ENCODE measurements at places on chromosomes 7 and 10. TPM values are rescaled to one million over a fixed set of nuclear protein-coding genes. Genes with fewer than 3 reads are reported as not detected.

Gene NUPR2
- not detected for total RNA-seq

Gene AKR1C4
- total RNA-seq = not detected

Gene ARMC3
- not detected for total RNA-seq

Gene TEX47
- not detected for total RNA-seq

Gene CUBN
- 0.76 TPM for total RNA-seq

GRCh38 chr10:90112681-90113080, 411.3 kb downstream of the KIF20B start:
- DNase-seq = no peak
- no peak overlapping the region for H3K27ac ChIP-seq
- no peaks in the 10 kb centered on the region for H3K36me3 ChIP-seq
- no peaks in the 10 kb centered on the region for H3K4me1 ChIP-seq
- no peaks in the 10 kb centered on the region for H3K27me3 ChIP-seq

DNA sequence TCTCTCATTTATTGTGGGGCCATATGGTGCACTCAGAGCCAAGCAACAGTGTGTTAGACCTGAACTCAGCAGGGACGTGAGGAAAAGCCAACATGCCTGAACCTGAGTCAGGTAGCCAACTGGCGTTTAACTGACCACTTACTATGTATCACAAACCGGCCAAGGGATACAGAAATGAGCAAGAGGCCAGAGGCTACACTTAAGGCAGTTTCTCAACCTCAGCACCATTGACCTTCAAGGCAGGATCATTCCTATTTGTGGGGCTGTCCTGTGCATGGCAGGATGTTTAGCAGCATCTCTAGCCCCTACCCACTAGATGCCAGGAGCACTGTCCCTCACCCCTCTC, 103.5 kb upstream of the NANOS1 start:
- H3K36me3 ChIP-seq = no peaks in the 10 kb centered on the region
- no peaks in the 10 kb centered on the region for H3K4me1 ChIP-seq
- DNase-seq = no peak
- H3K27ac ChIP-seq = no peak overlapping the region

GRCh38 chr10:123021517-123021916, 12.7 kb downstream of the ACADSB start:
- H3K27me3 ChIP-seq = no peaks in the 10 kb centered on the region
- no peak overlapping the region for H3K27ac ChIP-seq
- no peak overlapping the region for H3K4me3 ChIP-seq
- H3K36me3 ChIP-seq = no peaks in the 10 kb centered on the region
- DNase-seq = no peak

DNA sequence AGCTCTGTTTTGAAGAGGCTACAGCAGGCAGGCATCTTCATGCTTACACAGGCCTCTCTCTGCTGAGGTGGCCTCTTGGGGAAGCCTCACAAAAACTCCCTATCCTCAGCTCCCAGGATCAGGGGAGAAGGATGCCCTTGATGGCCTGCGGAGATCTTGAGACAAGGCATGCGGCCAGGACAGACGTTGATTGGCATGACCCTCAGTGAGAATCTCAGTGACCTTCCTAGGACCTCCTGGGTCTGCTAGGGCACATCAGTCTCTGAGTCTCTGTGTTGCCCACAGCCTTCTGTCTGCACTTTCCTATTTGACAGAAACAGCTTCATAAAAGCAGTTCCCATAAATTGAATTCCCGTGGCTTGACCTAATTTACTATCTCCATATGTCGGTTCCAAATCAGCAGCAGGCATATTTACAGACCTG, 1005.8 kb upstream of the C7orf33 start:
- no peaks in the 10 kb centered on the region for H3K36me3 ChIP-seq
- no peaks in the 10 kb centered on the region for H3K4me1 ChIP-seq
- no peak overlapping the region for H3K4me3 ChIP-seq
- H3K27ac ChIP-seq = no peak overlapping the region
- no peak for DNase-seq

DNA sequence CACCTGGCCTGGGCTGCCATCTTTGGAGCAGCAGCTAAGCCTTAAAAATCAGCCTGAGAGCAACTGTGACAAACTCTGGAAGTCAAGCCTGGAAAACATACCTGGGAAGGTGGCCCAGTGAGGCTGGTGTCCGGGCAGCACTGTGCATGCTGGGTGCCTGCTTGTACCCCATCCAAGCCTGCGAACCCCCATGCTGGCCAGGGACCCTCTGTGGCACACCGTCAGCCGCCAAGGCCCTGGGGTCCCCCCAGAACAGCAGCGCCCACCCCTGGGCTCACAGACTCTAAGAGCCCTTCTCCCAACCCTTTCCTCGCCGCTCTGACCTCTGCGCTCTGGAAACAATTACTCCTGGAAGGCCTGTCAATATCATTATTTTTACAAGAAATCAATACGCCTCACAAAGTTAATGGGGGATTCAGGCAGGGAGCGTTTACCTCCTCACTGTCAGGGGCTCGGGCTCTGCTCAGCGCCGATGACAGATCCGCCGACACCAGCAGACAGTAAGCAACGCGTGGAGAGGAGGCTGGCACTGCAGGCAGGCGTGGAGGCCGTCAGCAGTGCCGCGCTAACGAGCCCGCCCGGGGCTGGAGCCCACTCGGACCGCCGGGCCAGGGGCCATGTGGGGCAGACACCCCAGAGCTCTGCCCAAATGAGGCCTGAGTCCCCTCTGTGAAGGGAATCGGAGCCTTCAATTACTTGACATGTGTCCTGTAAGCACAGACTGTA, 54.4 kb downstream of the EBF3 start:
- no peak overlapping the region for H3K4me3 ChIP-seq
- H3K27me3 ChIP-seq = no peaks in the 10 kb centered on the region
- H3K27ac ChIP-seq = no peak overlapping the region
- no peak for DNase-seq
- no peaks in the 10 kb centered on the region for H3K36me3 ChIP-seq

DNA sequence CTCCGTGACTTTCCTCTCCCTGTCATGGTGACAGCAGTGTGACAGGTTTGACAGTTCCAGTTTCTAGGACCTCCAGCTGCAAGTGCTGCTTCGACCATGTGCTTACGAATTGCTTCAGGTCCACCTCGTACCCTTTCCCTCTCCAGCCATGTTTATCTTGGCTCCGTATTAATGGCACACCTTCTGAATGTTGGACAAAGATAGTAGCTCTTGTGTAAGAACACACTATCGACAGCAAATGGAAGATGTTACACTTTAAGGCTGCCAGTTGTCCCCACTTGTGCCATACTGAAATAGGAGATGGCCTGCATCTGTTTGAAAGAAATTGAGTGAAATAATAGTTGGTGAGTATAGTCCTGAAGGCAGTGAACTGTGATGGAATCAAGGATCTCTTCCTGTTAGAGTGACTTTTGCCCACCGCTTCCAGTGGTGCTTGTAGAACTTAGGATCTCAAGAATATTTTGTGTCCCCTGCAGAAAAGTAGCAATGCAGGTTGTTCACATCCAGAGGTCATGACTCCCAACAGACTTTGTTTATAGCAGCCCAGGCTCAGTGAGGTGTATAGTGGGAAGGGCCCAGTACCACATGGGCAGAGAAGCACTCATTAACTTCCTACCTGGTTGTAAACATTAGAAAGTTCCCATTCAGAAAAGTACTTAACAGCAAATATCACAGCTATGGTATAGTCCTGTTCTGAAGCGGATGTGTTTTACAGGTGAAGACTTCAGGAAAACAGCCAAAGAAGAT, 629.7 kb upstream of the GALNT17 start:
- H3K4me3 ChIP-seq = no peak overlapping the region
- no peaks in the 10 kb centered on the region for H3K4me1 ChIP-seq
- no peaks in the 10 kb centered on the region for H3K27me3 ChIP-seq
- no peak overlapping the region for H3K27ac ChIP-seq

GRCh38 chr7:152989889-152990380, 230.4 kb downstream of the ACTR3B start:
- H3K36me3 ChIP-seq = no peaks in the 10 kb centered on the region
- no peaks in the 10 kb centered on the region for H3K27me3 ChIP-seq
- H3K4me3 ChIP-seq = no peak overlapping the region
- no peak for DNase-seq
- H3K4me1 ChIP-seq = no peaks in the 10 kb centered on the region

DNA sequence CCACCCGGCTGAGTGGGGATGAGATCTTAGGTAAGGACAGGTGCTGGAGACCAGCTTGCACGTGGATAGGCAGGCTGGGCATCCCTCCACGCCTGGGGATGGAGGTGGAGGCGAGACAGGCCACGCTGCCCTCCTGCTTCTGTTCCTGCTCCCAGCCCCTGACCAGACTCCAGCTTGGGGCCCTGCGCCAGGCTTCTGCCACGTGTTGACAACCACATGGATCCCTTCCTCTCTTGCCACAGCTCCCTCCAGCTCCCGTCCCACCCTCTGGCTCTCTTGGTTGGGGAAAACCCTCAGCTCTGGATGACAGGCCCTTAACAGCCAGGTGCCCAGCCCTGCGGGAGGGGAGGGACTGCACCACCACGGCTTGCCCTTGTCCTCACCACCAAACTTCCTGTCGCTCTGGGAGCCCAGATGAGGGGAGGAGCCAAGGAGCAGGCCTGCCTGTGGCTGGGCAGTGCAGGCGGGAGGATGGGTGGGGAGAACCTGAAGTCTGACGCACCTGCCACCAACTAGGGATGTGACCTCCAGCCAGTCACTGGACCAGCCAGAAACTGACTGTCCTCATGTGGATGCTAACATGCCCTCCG, 36.0 kb downstream of the KCNH2 start:
- H3K4me1 ChIP-seq = no peaks in the 10 kb centered on the region
- no peak for DNase-seq
- no peak overlapping the region for H3K4me3 ChIP-seq
- H3K36me3 ChIP-seq = no peaks in the 10 kb centered on the region
- H3K27ac ChIP-seq = no peak overlapping the region

- H3K4me1 ChIP-seq = peaks cover 14% of the 10 kb centered on the region
- no peak overlapping the region for H3K27ac ChIP-seq
- DNase-seq = no peak
- H3K27me3 ChIP-seq = no peaks in the 10 kb centered on the region
- no peaks in the 10 kb centered on the region for H3K36me3 ChIP-seq
Measured at GRCh38 chr7:47553309-47553708, 28.6 kb downstream of the TNS3 start.

- peaks cover 100% of the 10 kb centered on the region for H3K27me3 ChIP-seq
- no peak for DNase-seq
- H3K27ac ChIP-seq = no peak overlapping the region
- peaks cover 52% of the 10 kb centered on the region for H3K4me1 ChIP-seq
Measured at GRCh38 chr7:23469961-23470250, 385 bp downstream of the IGF2BP3 start.
